Right ventricle myocardium inferior (tissue), 1 donor: ENCODE measurements at places on chromosomes 16 and 17. TPM values are rescaled to one million over a fixed set of nuclear protein-coding genes. Genes with fewer than 3 reads are reported as not detected.

GRCh38 chr17:28338056-28338768, 2.7 kb downstream of the TNFAIP1 start:
- no peak for DNase-seq

DNA sequence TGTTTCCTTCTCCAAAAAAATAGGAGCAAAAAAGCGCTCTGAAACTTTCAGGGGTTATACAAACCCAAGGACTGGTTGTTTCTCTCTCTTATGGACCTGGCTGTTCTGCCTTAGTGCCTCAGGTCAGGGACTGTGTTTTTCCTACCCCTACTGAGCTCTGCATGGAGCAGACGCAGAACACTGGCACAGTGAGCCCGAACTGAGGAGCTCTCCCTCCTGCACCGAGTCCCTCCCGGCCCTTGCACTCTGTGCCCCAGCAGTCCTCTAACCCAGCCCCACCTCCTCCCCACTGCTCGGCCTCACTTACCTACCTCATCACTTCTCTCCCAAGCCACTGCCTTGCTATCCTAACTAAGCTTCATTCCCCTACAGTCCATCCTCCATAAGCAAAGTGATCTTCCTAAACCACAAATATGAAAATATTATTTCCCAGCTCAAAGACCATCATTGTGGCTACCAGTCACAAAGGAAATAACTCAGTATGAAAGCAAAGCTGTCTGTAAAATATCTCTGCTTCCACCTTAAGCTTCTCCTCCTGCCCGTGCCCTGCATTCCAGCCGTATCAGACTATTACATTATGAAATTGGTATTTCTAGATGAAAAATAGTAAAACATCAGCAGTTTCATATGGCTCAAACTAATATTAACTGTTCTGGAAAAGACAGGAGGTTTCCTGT, 13.6 kb downstream of the MEIOB start:
- DNase-seq, result no peak

The PTGES3L gene
- total RNA-seq, result 51.0 TPM

DNA sequence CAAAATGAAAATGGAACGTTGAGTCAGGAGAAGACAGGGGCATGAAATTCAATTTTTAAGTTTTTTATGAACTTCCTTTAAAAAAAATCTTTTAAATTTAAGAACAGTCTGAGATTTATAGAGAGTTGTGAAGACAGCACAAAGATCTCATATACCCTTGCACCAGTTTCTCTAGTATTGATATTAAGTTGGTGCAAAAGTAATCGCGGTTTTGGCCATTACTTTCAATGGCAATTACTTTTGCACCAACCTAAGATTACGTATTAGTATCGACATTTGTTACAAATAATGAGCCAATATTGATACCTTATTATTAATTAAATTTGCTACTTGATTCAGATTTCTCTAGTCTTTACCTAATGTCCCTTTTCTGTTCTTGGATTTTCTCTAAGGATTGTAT, 684.4 kb upstream of the CDH8 start:
- no peak for DNase-seq

GRCh38 chr16:66859397-66860068, 15.3 kb downstream of the CA7 start:
- DNase-seq, result no peak
